ENCODE measurements at places on chromosomes 3 and 15. TPM values are rescaled to one million over a fixed set of nuclear protein-coding genes. Genes with fewer than 3 reads are reported as not detected.

- H3K4me1 ChIP-seq = no peaks in the 10 kb centered on the region
- no peak overlapping the region for H3K4me3 ChIP-seq
- H3K27me3 ChIP-seq = no peaks in the 10 kb centered on the region
- no peak overlapping the region for H3K27ac ChIP-seq
- peak; percentile 87 for DNase-seq
- no peaks in the 10 kb centered on the region for H3K36me3 ChIP-seq
Measured at GRCh38 chr3:73365756-73366397, 258.9 kb downstream of the PDZRN3 start.

- H3K36me3 ChIP-seq = no peaks in the 10 kb centered on the region
- H3K27me3 ChIP-seq = no peaks in the 10 kb centered on the region
- no peaks in the 10 kb centered on the region for H3K4me1 ChIP-seq
- peak within 1 kb of the TSS; percentile 65 for H3K4me3 ChIP-seq
- H3K27ac ChIP-seq = no peak within 1 kb of the TSS
Measured at GRCh38 chr3:3799173-3800079, at the start of gene LRRN1. TSS of gene LRRN1 (plus strand) at chr3:3799431. CDS start at chr3:3844642, 45,211 bp downstream.

- no peaks in the 10 kb centered on the region for H3K36me3 ChIP-seq
- H3K27ac ChIP-seq = no peak overlapping the region
- no peaks in the 10 kb centered on the region for H3K27me3 ChIP-seq
- no peak for DNase-seq
Measured at GRCh38 chr3:153250446-153250845, 88.4 kb downstream of the RAP2B start.

- no peaks in the 10 kb centered on the region for H3K36me3 ChIP-seq
- H3K27me3 ChIP-seq = no peaks in the 10 kb centered on the region
- H3K4me1 ChIP-seq = peaks cover 15% of the 10 kb centered on the region
- DNase-seq = no peak
Measured at GRCh38 chr15:77412972-77413698, 6.8 kb downstream of the PEAK1 start.

CCDC50 gene
- 23.4 TPM for polyA plus RNA-seq

IQCH gene
- 1.1 TPM for polyA plus RNA-seq

COMMD4 gene
- polyA plus RNA-seq = 95.6 TPM
